ENCODE measurements at places on chromosomes 6 and 20.
A peak's percentile ranks its signal among the peaks of the same experiment; 100 is the strongest.

DNA sequence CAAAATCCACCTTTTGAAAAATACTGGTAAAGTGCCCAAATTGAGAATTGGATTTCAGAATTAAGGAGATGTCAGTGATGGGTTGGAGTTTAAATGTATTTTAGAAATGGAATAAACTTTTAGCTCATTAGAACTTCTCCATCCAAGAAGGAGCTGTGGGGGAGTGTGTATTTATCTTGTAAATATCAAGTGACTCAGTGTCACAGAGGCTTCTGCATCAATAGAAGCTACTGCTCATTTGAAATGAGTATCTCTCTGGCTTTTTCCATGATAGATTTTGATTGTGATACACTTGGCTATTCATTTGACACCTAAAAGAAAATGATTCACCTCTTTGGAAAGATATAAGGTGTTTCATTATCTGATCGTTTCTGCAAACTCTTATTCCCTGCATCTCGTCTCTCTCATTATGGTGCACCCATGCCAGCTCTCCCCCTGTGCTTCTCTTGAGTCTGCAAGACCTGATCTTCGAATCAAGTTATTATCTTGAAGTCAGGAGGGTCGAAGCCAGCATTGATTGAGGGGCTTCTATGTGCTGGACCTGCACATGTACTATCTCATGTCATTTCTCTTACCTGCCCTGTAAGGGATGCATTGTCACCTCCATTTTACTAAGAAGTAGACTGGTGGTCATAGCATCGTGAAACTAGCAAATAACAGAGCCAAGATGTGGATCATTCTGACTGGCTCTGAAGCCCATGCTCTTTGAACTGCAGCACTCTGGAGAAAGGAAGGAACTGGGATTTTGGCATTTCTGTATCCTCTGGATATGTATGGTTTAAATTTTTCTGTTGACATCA lies 30.1 kb downstream of the VAPB start:
- no peak for DNase-seq

DNA sequence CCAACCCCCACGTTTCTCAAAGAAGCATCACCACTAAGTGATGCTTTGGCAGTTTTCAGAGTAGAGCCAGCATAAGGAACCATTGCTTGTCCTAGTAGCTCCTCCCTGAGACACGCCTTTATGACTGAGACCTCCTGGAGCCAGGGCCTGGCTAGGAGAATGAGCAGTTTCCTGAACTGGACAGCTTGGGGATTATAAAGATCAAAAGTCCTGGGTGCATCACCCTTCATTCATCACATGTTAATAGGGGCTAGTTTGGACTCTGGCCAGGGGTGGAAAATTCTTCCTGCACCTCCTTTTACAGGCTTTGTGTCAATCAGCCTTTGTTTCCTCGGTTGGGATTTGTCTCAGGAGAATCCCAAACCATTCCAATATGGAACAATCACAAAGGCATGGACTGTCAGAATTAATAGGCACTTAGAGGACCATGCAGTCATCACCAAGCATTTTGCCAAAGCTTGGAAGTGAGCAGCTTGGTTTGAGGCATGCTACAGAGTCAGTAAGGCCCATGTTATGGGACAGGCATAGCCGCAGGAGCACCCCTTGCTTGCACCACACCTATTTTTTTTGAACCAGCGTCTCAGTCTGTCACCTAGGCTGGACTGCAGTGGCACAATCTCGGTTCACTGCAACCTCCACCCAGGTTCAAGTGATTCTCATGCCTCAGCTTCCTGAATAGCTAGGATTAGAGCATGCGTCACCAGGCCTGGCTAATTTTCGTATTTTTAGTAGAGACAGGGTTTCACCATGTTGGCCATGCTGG lies 64.9 kb upstream of the TGM3 start:
- DNase-seq: no peak

DNA sequence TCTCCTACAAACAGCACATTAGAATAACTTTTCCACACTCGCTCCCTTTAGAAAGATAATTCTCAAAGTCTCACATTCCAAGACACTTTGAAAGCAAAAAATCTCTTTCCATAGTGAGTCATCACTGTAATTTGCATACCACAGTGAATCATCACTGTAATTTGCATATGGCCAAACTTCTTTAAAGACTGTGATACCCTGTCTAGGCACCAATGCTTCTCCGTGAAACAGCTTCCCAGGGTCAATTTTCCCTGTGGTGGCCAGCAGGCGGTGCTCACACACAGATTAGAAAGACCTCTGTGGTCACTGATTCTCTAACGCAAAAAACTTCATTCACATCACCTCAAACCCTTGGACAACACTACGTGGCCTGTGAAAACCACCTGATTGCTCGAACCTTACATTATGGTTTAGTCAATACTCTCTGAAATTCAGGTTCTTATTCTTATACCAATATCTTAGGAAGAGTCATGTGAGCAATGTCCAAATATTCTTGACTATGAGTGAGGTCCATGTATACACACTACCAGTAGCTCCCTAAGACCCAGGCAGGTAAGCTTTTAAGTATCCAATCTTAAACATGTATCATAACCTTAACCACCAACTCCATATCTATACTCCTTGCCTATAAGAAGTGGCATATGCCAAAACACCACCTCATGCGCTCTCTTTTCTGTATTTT lies 78.5 kb upstream of the PHACTR1 start:
- DNase-seq: peak; percentile 73

- DNase-seq: peak; percentile 9
Observed at GRCh38 chr6:160013987-160014868, 45.3 kb downstream of the IGF2R start.

GRCh38 chr6:69265706-69266105 lies 531.1 kb downstream of the LMBRD1 start:
- DNase-seq: no peak

- no peak for DNase-seq
Observed at GRCh38 chr20:24821391-24821790, 127.7 kb upstream of the CST7 start.

GRCh38 chr6:90877616-90878015 lies 290.7 kb upstream of the MAP3K7 start:
- DNase-seq: no peak

DNA sequence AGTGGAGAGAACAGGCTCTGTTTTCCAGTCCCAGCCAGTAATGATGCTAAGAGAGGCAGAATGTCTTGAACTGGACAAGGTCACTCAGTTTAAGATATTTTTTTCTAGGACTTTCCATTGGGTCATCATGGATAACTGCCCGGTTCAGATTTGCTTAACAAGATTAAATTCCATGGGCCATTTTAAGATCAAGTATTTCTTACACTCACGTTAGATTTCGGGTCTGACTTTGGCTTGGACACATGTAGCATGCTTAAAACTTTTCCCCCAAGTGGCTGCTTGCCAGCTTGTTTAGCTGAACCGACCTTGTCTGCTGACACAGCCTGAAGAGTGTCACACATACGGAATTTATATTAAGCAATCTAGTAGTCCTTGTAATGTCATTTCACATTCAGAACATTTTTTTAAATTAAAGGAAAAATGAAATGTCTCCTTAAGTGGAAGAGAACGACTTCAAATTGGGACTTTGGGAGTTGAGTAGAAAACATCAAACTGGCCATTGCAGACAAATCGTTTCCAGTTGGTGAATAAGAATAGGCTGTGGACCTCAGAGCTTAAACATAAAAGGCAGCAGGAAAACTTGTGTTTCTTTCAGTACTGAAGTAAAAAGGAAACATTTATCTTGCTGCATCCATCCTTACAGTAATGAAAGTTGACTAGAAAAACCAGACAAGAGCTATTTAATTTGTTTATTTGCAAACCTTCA lies 29.0 kb downstream of the ARMC2 start:
- no peak for DNase-seq

GRCh38 chr20:56628873-56629463 lies at the start of gene TFAP2C:
Gene TFAP2C (plus strand): TSS chr20:56629306. CDS start chr20:56629545, 239 bp downstream.
- DNase-seq: peak; percentile 25

DNA sequence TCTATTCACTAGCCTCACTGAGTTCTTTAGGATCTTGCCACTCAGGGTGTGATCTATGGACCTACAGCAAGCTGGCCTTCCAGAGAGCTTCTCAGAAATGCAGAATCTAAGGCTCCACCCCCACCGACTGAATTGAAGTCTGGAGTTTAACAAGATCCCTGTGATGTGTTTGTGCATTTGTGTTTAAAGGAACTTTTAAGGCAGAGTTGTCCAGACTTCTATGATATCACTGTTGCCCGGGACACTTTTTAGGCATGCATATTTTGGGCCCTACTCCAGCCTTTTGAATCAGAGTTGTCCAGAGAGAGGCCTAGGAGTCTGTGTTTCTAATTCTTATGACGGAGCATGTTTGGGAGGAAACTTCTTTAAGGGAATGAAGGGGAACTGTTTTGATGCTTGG lies 232.3 kb downstream of the QKI start:
- DNase-seq: no peak

GRCh38 chr6:143078468-143079324 lies 18.0 kb downstream of the AIG1 start:
- no peak for DNase-seq

- no peak for DNase-seq
Observed at GRCh38 chr6:31317036-31317435, 39.9 kb downstream of the HLA-B start.

DNA sequence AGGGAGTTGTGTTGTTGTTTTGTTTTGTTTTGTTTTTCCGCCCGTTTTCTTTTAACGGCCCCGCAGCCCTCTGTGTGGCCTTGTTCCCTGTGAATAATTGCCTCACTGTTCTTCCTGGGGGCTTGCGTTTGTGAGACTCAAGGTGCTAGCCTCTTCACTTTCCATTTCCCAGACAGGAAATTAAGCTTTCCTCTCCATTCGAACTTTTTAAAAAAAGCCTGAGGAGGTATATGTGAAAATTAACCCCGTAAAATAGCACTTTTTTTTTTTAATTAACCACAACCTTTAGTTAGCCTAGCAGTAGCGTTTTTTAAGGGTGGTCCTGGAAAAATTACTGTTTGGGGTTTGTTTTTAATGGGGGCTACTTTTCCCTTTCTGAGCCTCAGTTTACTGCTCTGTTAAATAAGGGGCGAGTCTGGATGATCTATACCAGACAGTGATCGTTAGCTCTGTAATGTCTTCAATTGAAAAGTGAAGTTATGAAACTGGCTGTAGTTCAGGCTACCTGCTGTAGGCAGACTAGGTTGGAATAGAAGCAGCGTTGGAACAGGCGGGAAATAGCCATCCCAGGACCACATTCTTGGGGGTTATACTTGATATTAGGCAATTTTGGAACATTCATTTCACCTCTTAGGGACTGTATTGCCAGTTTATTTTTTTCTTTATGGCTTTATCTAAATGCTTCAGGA lies 1.7 kb downstream of the STX16 start:
- DNase-seq: peak; percentile 23

DNA sequence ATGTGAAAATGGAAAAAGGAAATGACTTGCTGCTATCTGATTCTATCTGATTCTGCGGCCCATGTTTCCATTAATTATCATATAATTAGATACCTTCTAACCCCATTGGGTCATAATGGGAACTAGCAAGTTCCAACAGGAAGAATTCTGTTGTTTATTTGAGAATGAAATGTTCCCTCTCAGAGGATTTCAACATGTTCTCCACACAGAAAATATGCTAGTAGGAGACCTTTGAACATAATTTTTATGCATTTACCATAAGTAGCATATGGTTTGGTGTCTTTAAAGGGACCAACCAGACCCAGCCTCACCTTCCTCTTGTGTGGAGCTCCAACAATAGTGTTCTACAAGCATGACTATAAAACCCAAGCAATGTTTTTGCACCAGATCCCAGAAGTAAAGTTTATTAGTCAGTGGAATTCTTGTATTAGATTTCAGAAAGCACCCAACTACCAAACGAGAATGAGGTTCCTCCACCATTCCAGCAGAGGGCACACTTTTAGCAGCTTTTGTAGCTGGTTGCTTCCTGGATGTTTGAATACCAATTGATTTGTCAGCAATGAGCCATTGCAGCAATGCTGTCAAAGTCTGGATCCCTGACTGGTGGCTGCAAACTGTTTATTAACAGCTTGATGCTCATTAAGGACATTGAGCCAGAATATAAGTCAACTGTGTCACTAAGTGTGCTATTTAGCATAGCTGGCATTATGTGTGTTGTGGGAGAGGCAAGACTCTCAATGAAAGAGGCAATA lies 143.6 kb upstream of the GJE1 start:
- peak; percentile 38 for DNase-seq

DNA sequence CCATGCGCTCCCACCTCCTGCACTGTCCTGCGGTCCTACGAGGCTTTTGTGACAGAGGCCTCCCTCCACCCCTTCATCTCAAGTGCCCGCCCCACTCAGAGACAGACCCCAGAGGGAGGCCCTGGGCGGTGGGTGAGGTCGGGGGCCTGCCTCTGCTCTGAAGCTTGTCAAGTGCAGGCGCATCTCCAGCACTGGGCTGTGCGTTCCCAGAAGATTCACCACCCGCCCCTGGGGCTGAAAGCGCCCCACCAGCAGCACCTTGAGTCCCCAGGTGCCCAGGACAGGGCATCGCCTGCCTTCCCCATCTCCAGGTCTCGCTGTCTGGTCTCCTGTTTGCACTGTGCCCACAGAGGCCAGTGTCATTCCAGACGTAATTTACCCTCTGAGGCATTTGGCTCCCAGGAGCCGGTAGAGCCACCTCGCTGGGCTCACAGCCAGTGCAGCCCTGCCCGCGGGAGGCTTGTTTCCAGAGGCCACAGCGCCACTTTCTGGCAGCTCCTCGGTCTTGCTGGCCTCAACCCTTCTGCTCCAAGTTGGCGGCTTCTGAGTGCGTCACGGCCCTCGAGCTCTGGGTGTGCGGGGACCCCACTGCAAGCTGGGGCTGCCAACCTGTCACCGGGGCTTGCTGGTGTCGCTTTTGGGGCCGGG lies 191.1 kb downstream of the TAF4 start:
- no peak for DNase-seq

GRCh38 chr20:57476084-57476526 lies 48.8 kb downstream of the CTCFL start:
- peak; percentile 73 for DNase-seq

GRCh38 chr6:126300735-126301134 lies 39.2 kb upstream of the CENPW start:
- no peak for DNase-seq

DNA sequence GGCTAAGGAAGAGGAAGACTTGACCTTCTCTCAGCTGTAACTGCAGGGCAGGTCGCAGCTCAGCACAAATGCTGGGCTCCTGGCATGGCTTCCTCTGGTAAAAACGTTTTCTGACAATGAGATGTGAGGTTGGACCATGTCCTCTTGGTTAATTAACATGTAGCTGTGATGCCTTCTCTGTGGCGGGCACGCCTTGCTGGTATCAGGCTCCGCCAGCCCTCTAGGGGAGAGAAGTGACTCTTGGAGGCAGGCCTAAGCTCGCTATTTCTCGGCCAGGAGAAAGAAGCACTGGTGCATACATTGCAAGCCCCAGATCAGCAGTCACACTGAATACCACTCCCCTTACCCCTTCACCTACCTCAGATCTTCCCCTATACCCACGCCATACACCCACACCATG lies 65.0 kb downstream of the QRSL1 start:
- no peak for DNase-seq
